ENCODE measurements at places on chromosomes 13 and 19.

DNA sequence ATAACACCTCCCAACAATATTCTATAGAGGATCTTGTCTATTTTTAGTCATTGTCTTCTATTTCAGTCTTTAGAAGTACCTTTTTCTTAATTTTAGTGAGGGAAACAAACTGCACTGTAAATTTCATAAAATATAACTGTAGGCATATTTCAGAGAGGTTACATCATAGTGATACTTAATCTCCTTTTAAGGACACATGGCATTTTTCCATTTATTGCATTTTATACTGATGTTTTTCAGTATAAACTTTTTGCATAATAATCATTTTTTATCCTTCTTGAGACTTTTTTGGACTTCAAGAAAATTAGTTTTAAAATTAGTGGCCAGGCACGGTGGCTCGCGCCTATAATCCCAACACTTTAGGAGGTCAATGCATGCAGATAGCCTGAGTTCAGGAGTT, 6.6 kb downstream of the ZNF700 start:
- no peak for DNase-seq

DNA sequence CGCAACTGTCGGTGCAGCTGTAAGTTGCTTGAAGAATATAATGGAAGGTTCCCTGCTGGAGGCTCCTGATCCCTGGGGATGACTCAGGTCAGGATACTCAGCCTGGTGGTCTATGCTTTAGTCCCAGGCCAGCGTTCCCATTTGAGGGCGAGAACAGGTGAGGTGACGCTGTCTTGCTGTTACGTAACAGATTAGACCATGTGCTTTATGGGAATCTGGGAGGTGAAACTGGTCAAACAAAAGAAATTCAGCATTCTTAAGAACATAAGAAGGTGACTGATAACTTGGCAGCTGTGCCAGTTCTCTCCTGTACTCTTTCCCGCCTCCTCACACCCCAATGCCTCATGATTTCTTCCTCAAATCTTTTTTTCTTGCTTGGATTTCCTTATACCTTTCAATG, at the start of gene CXCL17:
CXCL17 (minus strand) TSS at position 114 of the 400 bp plus-strand sequence. CDS start 114 bp downstream, outside the sequence.
- no peak for DNase-seq

DNA sequence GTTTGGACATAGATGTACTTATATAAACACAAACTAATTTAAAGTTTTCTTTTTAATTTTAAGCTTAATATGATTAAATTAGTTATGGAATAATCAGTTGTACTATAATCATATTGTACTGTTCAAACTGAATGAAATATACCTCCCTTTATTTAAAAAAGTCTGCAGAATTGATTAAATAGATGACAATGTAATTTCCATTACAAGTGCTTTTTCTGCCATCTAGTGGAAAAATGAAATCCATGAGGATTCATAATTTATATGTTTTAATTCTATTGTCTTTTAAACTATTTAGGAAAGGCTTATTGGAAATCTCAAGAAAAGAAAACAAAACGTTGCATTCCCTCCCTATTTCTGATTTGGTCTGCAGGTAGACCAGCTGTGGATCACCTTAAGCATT, 30.9 kb downstream of the MZT1 start:
- DNase-seq: no peak

- no peak for DNase-seq
These were observed 22.6 kb upstream of the TINCR start for GRCh38 chr19:5590151-5590864.

DNA sequence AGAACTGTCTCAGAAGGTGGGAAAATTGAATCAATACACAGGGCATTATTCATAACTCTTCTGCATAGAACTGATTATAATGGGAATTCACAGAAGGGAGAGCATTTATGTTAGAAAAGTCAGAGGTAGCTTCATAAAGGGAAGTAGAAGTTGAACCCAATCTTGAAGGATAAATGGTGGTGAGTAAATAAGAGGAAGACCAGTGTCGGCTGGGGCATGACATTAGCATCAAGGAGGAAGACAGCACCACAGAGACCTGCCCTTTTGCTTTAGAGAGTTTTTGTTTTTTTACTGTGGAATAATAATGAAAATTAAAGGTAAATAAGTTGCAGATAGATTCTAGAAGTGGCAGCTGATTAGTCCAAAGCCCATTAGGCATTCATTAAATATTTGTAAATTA, 21.9 kb downstream of the CDC16 start:
- DNase-seq: no peak

DNA sequence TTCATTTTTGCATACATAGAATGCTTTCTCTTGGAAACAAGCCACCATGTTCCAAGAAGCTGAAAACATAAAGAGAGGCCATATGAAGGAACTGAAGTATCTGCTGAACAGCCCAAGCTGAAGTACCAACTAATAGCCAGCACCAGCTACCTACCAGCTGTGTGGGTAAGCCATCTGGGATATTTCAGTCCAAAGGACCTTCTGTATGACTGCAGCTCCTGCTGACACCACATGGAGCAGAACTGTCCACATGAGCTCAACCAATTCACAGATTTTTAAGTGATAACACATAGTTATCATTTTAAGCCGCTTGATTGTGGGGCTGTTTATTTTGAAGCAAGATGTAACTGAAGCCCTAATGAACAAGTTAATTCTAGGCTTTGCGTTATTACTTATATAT, 621.1 kb upstream of the KLHL1 start:
- no peak for DNase-seq

- no peak for DNase-seq
These were observed at the start of gene SYNE4 for GRCh38 chr19:36008336-36008978. Gene SYNE4, minus strand, starts transcription at chr19:36008813. Its CDS starts 132 bp downstream, at chr19:36008681.

- no peak for DNase-seq
These were observed 45.8 kb downstream of the SPRYD7 start for GRCh38 chr13:49890376-49890775.

GRCh38 chr13:100506154-100506553, 82.4 kb downstream of the GGACT start:
- DNase-seq: no peak

DNA sequence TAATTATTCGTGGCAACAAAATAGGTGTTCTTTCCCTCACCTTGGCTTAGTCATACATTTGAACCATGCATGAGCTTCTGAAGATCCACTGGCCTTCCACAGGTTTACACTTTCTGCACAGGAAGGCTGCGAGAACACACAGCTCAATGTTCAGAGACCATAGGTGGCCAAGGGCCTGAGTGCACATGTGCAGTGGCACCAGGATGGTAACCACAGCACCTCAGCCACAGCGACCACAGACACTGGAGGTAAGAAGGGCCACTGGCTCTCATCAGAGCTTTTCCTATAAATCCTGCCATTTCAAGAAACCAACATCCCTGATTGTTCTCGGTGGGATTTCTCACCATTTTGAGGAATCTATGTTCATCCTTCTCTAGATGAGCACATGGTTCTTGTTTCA, 1.6 kb downstream of the DCLK1 start:
- no peak for DNase-seq

DNA sequence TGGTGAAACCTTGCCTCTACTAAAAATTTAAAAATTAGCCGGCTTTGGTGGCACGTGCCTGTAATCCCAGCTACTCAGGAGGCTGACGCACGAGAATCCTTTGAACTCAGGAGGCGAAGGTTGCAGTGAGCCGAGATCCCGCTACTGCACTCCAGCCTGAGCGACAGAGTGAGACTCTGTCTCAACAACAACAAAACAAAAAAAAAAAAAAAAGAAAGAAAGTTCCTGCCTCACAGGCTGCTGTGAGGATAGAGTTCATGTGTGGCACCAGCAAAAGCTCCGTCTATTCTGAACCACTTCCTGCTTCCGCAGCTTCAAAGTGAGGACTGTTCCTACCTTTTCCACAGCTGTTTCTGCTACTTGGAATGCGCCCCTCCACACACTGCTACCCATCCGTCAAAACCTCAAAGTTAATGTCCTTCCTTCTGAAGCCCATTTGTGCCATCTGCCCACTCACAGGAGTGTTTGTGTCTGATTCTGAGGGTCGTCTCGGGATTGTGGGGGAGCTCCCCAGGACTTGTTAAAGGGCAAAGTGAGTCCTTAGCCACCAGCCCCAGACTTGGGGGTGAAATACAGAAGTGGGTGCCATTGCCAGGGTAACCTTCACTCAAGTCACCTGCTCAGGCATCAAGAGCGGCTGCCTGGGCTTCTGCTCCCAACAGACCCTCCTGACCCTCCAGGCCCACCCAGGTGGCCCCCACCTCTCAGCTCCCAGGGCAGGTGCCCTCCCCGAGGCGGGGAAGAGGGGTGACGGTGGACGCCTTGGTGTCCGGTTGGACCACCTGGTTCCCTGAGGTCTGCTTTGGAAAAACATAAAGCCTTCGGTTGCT, 2.9 kb downstream of the MFSD12 start:
- DNase-seq: no peak

GRCh38 chr13:98509271-98510155, 67.4 kb downstream of the STK24 start:
- peak; percentile 40 for DNase-seq

GRCh38 chr13:97658556-97658955, 224.6 kb downstream of the RAP2A start:
- DNase-seq: no peak

DNA sequence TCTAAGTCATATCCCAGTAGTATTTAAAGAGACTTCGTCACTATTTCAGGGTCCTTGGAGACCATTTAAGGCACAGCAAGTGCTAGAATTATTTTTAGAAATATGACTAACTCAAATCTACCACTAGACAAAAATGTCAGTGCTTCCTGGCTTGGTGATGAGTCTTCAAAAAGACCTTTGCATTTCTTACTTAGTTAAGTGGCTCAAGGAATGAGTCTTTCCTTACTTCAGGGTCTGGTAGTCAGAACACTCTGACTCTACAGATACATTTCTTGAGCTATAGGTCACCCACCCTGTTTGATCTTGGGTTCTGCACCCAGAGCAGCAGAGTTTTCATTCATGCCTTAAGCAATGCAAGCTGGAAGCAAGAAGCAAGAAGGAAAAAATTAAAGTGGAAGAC, 191.0 kb upstream of the HTR2A start:
- DNase-seq: peak; percentile 51

- DNase-seq: no peak
These were observed 1.7 kb downstream of the TSC22D1 start for GRCh38 chr13:44574466-44574855.

GRCh38 chr13:29674532-29674931, 79.0 kb upstream of the SLC7A1 start:
- DNase-seq: no peak

GRCh38 chr13:72823724-72824123, 41.8 kb downstream of the PIBF1 start:
- no peak for DNase-seq

DNA sequence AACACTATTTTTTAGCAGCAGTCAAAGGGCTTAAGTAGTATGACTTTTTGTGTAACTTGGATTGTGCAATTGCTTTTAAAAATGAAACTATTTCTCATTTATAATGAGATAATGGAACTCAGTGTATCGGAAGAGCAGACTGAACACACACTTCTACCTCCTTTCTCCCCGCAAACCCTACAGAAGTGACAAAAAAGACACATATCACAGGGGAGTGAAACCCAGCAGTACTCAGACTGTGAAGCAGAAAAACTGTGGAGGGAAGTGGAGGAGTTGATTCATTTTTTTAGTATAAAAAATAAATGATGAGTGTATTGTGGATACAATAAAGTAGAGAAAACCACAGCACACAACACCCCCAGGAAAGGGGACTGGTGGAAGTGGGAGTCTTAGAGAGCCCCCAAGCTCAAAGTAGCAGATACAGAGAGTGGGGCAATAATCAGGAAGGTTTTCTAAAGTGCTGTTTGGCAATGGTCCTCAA, 9.7 kb downstream of the LPAR6 start:
- no peak for DNase-seq

DNA sequence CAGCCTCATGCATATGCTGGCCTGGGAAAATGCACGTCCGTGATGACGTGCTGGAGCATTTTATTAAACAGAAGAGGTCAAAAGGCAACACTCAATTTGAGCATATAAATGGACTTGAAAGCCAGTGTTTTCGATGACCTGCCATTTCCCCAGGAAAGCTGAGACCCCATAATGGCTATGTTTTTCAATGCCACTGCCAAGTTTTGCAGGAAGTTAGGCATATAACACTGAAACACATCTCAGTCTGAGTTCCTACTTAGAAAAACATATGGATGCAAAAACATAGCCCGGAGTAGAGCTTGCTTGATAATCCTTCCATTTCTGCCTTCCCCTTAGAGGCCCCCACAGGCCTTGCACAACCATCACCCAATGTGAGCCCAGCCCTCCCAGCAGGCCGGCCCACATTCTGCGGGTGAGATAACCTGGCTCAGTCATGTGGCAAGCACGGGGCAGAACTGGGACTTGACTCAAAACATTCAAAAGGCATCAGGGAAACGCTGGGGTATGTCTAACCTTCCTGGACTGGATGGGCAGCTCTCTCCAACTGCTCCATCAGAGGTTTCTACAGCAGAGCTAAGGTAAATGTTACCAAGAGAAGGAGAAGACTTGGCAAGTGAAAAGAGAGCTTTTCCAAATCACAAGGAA, 24.9 kb downstream of the EPS15L1 start:
- peak; percentile 53 for DNase-seq

- peak; percentile 97 for DNase-seq
These were observed 109.2 kb downstream of the OLFM4 start for GRCh38 chr13:53137779-53138178.

- DNase-seq: no peak
These were observed 128.4 kb upstream of the SPACA7 start for GRCh38 chr13:112247471-112248405.

DNA sequence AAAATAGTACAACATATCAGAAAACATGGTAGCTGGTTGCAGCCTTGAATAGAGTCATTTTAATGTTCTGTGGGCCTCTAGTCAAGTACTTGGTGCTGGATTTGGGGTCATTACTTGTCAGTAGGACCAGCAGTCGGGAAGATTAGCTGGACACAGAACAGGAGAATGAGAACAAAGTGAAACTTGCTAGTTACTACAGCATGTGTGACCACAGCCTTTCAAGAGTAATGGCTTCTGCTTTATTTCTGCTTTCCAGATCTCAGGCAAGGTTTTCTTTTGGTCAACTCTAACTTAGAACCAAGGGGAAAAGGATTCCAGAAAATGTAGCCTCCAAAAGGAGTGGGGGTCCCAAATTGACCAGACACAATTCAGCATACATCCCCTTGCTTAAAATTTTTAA, 17.1 kb upstream of the VWA8 start:
- DNase-seq: no peak

DNA sequence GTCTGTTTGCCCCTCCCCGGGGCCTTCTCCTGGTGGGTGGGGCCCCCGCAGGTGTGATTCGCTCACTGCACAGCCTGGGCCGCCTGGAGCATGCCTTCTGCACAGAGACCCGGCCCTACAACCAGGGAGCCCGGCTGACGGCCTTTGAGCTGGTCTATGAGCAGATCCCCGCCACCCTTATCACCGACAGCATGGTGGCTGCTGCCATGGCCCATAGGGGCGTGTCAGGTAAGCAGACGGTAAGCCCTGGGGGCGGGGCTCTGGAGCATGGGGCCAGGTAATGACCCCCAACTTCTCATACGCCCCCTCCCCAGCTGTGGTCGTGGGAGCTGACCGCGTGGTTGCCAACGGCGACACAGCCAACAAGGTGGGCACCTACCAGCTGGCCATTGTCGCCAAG, 4.2 kb downstream of the MRI1 start:
- no peak for DNase-seq
